WERI-Rb-1 (cell line): ENCODE measurements at places on chromosomes 7 and 10.

GRCh38 chr7:45223728-45224630, 66.4 kb downstream of the RAMP3 start:
- no peak for DNase-seq

- no peak for DNase-seq
Measured at GRCh38 chr10:90964781-90965465, 44.0 kb upstream of the ANKRD1 start.

- DNase-seq, result peak; percentile 37
Measured at GRCh38 chr7:876972-877311, 588 bp downstream of the GET4 start.

GRCh38 chr7:15130666-15131541, 228.4 kb upstream of the DGKB start:
- no peak for DNase-seq

DNA sequence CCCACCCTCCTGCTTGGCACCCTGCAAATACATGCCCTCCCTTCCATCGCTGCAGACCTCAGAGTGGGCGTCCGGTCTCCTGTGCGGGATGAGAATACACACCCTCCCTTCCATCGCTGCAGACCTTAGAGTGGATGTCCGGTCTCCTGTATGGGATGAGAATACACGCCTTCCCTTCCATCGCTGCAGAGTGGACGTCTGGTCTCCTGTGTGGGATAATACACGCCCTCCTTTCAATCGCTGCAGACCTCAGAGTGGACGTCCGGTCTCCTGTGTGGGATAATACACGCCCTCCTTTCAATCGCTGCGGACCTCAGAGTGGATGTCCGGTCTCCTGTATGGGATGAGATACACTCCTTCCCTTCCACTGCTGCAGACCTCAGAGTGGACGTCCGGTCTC, 128.1 kb downstream of the VIPR2 start:
- no peak for DNase-seq
